ENCODE measurements at places on chromosomes 2 and 18. TPM values are rescaled to one million over a fixed set of nuclear protein-coding genes. Genes with fewer than 3 reads are reported as not detected.

DNA sequence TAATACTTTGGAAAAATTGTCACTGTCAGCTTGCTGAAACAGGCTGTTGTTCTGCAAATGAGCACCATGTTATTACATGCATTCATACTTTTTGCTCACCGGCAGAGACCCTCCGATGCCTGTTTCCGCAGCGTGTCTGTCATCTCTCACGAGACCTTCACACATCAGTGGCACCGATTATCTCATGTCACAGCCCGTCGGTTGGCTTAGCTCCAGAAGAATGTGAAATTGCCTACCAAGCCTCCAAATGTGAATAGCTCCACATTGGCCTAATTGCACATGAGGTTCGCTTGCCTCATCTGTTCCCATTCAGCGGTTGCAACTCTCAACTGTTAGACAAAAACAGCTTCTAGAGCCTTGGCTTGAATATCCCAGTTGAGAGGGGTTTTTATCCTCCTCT, 233.0 kb downstream of the ACTR3 start:
- DNase-seq: no peak

- DNase-seq: no peak
Measured at GRCh38 chr2:160338901-160339685, 139.0 kb upstream of the ITGB6 start.

DNA sequence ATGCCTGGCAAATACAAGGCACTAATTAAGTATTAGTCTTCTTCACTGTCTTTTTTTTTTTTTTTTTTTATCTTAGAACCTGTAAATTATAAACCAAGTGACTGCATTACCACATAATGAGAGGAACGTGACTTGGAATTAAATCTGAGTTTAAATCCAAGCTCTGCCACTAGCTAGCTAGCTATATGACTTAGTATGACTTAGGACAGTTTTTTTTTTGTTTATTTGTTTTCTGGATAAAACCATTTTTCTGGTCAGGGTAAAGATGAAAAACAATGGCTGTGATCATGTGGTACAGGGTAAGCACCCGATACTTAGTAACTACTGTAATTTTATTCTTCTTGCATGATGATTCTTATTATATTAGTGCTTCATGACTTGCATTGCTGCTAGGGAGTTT, 191.8 kb upstream of the LRRTM1 start:
- DNase-seq: no peak

GRCh38 chr18:7775128-7775527, 208.0 kb downstream of the PTPRM start:
- DNase-seq: no peak

- DNase-seq: no peak
Measured at GRCh38 chr18:73942081-73942625, 205.5 kb downstream of the FBXO15 start.

- DNase-seq: no peak
Measured at GRCh38 chr2:20682167-20682920, 15.4 kb downstream of the GDF7 start.

GRCh38 chr2:74020702-74021406, 36.1 kb downstream of the TET3 start:
- no peak for DNase-seq

- DNase-seq: no peak
Measured at GRCh38 chr18:23878336-23878900, 136.1 kb upstream of the TTC39C start.

GRCh38 chr2:174605687-174606086, 8.1 kb upstream of the WIPF1 start:
- no peak for DNase-seq

- no peak for DNase-seq
Measured at GRCh38 chr2:74221604-74222299, 23.3 kb downstream of the MTHFD2 start.

- no peak for DNase-seq
Measured at GRCh38 chr18:63965716-63966330, 4.1 kb upstream of the SERPINB8 start.

Gene DSEL
- total RNA-seq: 1.3 TPM

Gene NXPH2
- total RNA-seq: not detected

Gene GREB1L
- total RNA-seq: not detected

Gene MC4R
- not detected for total RNA-seq

Gene DNAJC5G
- total RNA-seq: not detected

Gene UGT1A8
- not detected for total RNA-seq

Measured in CD4-positive, alpha-beta memory T cell (primary cell).